ENCODE measurements at places on chromosomes 7 and 10. TPM values are rescaled to one million over a fixed set of nuclear protein-coding genes. Genes with fewer than 3 reads are reported as not detected.
A peak's percentile ranks its signal among the peaks of the same experiment; 100 is the strongest.

The GALNT17 gene
- 4.4 TPM for total RNA-seq

DNA sequence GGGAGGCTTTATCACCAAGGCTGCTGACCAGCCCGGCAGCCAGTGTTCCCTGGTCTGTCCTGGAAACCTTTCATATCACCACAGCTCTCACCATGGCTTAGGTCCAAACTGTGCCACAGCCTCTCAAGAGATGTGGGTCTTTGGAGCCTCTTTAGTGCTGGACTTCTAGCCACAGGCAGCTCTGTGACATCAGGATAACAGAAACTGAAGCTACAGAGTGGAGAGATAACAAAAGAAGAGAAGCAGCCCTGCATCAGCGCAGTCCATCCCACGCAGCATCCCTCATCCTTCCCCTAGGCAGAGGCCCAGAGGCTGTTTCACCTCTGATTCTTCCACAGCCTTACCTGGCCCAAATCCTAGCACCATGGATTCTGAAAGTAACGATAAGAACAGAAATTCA is 187.9 kb upstream of the KMT2E start:
- DNase-seq, result no peak

GRCh38 chr7:105003275-105003674 is 10.7 kb upstream of the KMT2E start:
- DNase-seq, result peak; percentile 80

- no peak for DNase-seq
Observed at GRCh38 chr10:5184987-5185775, at the start of gene AKR1C8. Gene AKR1C8 (minus strand): TSS chr10:5185150. CDS start chr10:5185104, 46 bp downstream.

The NPC1L1 gene
- not detected for total RNA-seq

GRCh38 chr7:112594397-112594796 is 113.6 kb downstream of the LSMEM1 start:
- DNase-seq, result no peak
